Activated effector memory CD4-positive, alpha-beta T cell treated with Interleukin-2 at 50 U/mL for 16 hours (primary cell): ENCODE measurements at places on chromosomes 16 and 17.
A peak's percentile ranks its signal among the peaks of the same experiment; 100 is the strongest.

GRCh38 chr17:7548585-7549400 lies at the start of gene TNFSF12:
Gene TNFSF12, plus strand, starts transcription at chr17:7549058. Its CDS starts 96 bp downstream, at chr17:7549154.
- DNase-seq: peak; percentile 57

DNA sequence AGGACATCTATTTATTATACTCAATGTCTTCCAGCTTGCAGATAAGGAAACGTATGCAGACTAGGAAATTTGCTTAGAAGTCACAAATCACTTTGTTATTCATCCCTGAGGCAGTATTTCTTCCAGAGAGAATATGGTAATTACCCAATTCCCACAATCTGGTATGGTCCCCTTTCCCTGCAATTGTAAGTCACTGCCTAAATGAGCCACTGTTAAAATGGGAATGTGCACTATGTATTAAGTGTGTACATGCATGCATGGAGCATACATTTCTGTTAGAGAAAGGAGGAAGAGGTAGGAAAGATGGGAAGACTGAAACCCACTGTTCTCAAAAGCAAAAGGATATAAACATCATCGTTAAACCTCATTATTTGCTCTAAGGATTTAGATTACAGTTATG lies 10.0 kb downstream of the NUFIP2 start:
- DNase-seq: no peak

DNA sequence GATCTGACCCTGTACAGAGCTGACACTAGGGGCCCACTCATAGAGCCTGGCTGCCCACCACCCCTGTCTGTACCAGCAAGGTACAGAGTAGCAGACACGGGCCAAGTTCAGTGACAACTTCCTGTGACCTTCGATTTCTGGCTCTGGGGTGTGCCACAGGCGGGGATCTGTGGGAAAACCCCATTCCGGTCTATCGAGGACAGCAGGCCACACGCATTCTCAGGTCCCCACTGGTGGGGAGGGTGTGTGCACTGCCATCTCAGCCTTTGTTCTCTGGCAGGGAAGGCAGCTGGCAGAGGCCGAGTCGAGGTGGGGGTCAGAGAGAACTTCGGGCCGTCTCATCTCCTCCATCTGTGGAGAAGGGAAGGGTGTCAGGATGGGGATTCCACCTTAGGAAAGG lies 10.0 kb downstream of the NLE1 start:
- DNase-seq: no peak

- DNase-seq: no peak
Observed at GRCh38 chr16:9033125-9033830, 58.2 kb upstream of the HAPSTR1 start.

DNA sequence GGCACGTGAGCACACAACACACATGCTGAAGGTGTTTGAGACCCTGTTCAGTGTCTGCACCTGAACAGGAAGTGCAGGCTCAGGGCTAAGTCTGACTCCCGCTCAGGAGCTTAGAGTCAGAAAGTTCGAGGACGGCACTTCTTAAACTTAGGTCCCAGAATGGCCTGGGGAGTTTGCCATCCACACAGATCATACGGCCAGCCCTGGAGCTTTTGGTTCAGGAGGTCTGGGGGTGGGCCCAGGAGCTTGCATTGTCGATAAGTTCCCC lies 4.0 kb upstream of the CAMKK1 start:
- DNase-seq: no peak

DNA sequence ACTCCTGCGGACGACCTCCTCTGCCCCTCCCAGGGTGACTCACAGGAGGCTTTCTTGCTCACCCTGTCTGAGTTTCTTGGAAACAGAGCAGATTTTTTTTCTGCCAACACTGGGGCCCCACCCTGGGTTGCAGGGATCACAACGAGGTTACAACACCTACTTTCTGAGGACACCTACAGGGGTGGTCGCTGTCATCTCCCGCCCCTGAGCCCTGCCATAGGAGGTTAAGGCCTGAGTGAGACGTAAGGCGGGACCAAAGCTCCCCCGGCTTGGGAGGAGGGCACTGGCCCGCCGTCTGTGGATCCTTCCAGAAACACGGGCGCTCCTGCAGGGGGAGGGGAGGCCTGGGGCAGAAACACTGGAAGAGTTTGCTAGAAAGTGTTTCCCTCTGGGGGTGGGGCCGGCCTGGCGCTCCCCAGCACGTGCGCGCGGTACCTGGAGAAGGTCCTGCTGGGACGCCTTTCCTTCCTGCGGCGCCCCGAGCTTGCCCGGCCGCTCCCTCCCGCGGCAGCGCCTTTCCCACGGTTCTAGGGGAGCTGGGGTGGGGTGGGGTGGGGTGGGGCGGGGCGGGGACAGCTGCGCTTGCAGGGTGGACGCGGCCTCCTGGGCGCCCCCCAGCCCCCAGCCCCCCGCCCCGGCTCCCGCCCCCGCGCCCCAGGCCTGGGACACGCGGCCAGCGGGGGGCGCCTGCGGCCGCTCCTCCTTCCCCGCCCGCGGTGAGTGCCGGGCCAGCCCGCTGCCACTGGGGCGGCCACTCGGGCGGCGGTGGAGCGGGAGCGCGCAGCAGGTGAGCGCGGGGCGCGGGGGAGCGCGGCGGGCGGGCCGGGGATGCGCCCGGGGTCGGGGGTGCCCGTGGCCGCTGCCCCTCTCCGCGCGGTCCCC lies 20.7 kb upstream of the ADCY7 start:
- DNase-seq: peak; percentile 68
